ENCODE measurements at places on chromosomes 13 and 19.

- no peak for DNase-seq
Observed at GRCh38 chr19:55986487-55986886, at the start of gene NLRP5. Gene NLRP5, plus strand, starts transcription at chr19:55986775.

GRCh38 chr19:35162471-35163326 is 8.2 kb downstream of the FXYD5 start:
- DNase-seq: no peak

- DNase-seq: no peak
Observed at GRCh38 chr13:77386880-77387606, 60.1 kb upstream of the MYCBP2 start.

GRCh38 chr13:23146811-23147625 is 33.8 kb upstream of the SGCG start:
- no peak for DNase-seq

DNA sequence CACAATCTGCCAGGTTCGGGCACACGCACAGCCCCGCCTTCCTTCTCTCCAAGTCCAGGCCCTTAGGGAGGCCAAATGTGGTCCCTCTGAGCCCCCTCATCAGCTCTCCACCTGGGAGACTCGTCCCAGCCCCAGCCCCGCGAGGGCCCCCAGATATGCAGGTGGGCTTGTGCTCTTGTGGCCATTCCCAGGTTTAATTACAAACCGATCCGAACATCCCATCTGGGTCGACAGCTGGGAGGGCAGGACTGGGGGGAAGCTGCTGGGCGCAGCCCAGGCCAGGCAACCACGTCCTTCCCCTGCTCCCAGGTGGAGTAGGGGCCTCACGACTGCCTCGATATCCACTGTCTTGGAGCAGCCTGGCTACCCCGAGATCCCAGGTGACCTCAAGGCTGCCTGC is 7.5 kb upstream of the C2CD4C start:
- no peak for DNase-seq

DNA sequence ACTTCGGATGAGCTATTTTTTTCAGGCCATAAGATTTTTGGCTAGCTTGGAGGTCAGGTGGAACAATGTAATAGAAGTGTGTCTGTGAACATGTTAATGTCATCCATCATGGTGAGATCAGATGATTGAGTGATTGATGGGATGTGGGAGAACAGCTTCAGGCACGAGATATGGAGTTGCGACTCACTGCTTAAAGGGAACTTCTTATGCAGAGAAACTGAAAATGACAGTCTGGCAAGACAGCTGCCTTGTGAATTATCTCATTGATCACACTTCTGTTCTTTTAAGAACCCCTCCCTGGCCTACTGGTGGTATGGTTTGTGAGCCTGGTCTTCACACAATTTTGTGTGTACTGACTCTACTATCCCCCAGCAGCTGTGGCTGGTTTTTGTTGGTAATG is 96.0 kb downstream of the OLFM4 start:
- DNase-seq: no peak

- DNase-seq: no peak
Observed at GRCh38 chr19:8253678-8254077, 44.5 kb downstream of the CERS4 start.

GRCh38 chr19:56176881-56177280 is 1.1 kb downstream of the GALP start:
- DNase-seq: no peak

- no peak for DNase-seq
Observed at GRCh38 chr19:46599716-46600373, 1.3 kb upstream of the CALM3 start.

- no peak for DNase-seq
Observed at GRCh38 chr13:101915755-101916107, 463.3 kb downstream of the ITGBL1 start.

DNA sequence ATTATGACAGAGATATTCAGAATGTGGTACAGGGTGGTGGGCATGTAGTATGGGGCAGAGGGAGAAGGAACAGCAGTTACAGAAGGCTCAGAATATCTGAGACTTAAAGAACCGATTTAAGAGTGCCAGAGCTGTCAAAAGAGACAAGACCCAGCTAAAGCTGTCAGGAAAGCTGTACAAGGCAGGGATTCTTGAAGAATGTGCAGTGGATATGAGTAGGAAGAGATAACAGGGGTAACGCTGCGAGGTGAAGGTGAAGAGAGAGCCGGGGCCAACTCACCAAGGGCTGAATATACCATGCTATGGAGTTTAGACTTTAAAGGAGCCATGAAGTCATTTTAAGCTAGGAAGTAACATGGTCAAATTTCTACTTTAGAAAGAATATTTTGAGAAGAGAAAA is 381.0 kb downstream of the DIAPH3 start:
- DNase-seq: no peak

DNA sequence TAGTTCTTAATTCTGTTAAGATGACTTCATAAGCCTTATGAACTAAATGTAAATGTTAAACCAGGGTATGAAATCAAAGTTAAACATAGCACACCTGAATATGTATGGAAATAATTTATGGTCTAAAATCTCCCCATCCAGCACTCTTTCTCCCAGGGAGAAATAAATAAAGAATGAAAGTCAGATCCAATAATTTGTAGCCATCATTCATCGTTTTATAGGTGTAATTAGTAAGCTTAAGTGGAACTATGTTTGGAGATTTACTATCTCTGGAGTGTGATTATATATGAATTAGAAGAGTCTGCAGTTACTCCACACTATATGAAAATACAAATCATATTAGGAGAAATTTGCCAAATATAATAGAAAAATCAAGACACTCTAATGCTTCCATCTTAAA is 405.1 kb downstream of the DACH1 start:
- DNase-seq: no peak

DNA sequence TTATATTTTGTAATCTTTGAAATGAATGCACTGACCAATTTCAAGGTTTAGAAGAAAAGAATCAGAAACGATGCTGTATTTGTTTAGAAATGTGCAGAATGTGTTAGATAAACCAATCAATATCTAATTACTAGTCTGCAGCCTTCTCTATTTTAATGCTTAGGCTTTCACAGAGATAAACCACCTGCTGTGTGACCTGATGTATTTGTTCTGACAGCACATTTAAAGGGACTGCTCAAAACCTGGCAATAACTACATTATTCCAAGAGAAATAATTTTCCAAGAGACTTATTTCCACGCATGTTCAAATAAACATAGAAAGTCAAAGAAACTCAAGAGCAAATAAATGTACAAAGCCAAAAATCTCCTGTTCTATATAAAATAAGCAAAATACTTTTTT is 641.6 kb upstream of the PCDH20 start:
- no peak for DNase-seq

DNA sequence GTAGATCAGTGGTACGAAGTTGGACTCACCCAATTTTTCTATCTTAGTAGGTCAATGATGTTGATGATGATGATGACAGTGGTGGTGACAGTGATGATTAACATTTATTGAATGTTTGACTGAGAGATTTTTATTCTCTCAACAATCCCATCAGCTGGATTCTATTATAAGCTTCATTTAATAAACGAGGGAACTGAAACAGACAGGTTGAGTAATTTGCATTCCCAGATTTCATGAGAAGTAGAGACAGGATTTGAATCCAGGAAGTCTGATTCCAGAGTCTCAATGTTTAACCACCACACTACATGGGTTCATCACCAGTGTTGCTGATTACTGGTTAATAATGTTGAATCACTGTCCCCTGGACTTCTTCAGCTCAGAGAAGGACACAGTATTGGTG is 168.9 kb downstream of the FLT1 start:
- DNase-seq: no peak

GRCh38 chr19:5289060-5289990 is 51.3 kb downstream of the PTPRS start:
- no peak for DNase-seq

DNA sequence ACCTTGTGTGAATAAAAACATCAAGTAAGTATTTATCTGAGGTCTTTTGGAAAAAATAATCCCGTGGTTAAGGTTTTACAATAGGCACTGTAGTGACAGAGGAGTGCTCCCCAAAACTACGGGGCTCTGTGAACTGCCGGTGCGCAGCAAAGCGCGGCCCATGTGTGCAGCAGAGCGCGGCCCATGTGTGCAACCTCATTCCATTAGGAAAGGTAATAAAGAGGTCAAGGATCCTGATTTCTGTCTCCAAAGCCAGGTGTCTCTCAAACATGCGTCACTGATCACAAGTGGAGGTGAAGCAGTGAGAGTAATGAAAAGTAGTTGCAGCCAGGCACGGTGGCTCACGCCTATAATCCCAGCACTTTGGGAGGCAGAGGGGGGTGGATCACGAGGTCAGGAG is 58.7 kb downstream of the MRPL57 start:
- no peak for DNase-seq

DNA sequence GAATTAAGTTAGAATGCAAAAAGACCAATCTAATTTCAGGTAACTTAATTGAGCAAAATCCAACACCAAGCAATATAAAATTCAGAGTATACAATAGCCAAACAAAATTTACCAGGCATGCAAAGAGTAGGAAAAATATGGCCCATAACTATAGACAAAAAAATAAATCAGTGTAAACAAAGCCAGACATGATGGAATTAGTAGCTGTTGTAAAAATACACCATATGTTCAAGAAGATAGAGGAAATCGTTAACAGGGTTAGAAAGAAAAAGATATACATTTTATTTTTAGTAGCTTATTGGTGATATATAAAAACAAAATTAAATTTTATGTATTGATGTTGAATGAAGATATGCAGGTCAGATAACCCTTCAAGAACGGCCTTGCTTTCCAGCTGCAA is 621.1 kb upstream of the MIR17HG start:
- DNase-seq: no peak

GRCh38 chr13:20015763-20016162 is 57.2 kb downstream of the ZMYM2 start:
- no peak for DNase-seq

GRCh38 chr13:94849254-94849653 is 136.9 kb upstream of the SOX21 start:
- no peak for DNase-seq

DNA sequence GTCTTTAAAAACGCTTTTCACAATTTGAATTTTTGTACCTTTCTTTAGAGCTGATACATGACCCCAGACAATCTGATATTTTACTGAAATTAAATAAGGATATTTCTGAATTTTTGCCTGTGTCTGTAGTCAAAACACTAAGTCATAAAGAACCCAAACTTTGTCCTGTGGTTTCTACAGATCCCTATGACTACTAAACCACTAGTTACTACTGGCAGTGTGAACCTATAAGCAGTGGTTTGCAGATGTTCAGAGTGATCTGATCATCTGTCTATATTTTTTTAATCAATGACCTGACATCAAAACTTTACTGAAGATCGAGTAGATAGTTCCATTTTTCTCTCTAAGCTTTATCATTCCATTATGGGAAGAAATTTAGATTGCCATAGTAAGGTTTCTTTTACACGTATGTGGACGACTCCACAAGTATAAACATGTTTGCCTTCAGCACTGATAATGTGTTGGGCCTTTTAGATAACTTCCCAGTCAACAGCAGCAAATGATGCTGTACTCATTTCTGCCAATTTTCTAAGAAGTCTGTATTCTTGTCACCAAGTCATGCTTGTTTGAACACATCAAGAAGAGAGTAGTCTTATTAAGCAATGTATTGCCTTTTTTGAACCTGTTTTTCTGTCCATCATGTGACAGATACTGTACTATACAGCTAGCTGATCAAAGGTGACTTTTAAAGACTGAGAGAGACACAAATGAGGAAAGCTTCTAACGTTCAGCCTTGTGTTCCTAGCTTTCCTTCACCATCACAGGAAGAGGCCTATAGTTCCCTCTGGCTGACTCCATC is 21.8 kb downstream of the POLR1D start:
- DNase-seq: no peak

GRCh38 chr13:20938302-20938701 is 35.8 kb upstream of the XPO4 start:
- DNase-seq: no peak

GRCh38 chr13:31881495-31881882 is 142.2 kb downstream of the RXFP2 start:
- no peak for DNase-seq

- no peak for DNase-seq
Observed at GRCh38 chr19:5395556-5395955, 54.9 kb upstream of the PTPRS start.

GRCh38 chr19:16714702-16715287 is 4.9 kb upstream of the NWD1 start:
- peak; percentile 67 for DNase-seq

DNA sequence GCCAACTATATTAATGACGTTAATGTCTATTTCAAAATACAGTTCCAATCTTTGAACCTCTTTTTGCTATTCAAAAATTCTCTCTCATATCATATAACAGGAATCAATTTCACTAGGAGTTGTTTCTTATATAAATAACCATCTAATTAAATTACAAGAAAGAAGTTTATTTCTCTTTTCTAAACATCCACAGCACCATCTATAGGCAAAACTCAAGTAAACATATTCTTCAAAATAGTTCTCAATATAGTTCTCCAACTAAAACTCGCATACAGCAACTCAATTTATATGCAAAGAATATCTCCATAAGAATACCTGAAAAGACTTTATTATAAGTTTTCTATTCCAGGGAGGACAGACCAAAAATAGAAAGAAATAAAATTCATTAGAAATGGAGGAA is 65.6 kb downstream of the RBM26 start:
- no peak for DNase-seq

- DNase-seq: no peak
Observed at GRCh38 chr13:99723878-99724277, 222.6 kb downstream of the TM9SF2 start.

- no peak for DNase-seq
Observed at GRCh38 chr19:55474269-55475265, 1.9 kb upstream of the ZNF628 start.

GRCh38 chr19:32404933-32405430 is 588 bp upstream of the DPY19L3 start:
- peak; percentile 61 for DNase-seq

DNA sequence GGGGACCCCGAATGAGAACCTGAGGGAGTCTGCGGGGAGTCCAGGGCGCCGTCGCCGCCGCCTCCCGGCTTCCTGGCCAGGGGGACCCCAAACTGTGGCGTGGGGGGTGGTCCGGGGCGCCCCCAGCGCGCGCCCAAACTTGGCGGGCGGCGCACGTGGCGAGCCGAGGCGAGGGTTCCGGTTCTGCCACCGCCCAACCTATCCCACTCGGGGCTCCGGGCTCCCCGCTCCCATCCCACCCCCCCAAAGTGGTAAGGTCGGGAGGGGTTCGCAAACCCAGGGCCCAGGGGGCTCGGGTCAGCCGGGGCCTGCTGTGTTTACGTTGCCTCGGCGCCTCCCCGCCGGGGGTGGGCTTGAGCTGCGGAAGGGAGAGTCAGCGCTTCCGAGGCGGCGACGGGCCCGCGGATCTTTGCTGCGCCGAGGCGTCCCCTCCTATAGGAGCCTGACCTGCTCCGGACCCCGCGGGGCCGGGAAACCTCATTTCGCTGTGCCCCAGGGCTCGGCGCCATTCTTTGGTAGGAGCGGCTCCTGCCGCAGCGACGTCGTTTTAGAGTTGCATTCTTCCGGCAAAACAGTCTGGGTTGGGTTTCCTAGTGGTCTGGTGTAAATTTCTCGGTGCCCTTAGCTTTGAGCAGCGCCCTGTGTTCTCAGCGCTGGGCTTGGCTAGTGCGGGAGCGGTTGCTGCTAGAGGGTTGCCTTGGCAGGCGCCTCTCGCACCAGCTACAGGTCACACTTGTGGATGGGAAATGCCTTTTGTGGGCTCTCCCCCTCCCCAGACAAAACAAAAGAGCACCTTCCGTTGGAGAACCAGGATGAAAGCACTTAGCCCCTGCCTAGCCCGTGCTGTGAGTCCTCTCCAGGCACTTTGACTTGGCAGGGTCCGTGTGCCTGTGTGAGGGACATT is 1.2 kb downstream of the DAZAP1 start:
- DNase-seq: peak; percentile 58
